ENCODE measurements at places on chromosomes 13 and 19.

GRCh38 chr19:39296906-39297305, 699 bp downstream of the IFNL1 start:
- DNase-seq: no peak

GRCh38 chr19:15466851-15467733, 2.7 kb upstream of the RASAL3 start:
- no peak for DNase-seq

DNA sequence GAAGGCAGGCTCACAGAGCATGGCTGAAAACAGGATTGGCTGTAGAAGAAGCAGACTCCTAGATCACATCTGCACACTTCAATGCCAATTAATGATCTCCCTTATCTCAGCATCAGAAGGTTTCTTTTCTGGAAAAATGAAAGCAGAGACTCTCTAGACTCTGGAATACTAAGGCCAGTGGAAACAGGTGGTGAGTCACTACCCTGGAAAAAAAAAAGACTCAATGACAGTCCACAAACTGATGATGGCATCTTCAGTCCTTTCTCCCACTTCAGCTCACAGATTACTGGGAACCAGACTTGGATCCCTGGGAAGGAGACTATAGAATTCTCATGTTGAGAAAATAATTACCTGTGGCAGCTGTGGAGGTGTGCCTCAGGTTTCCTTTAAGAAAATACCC, 47.5 kb upstream of the MBNL2 start:
- no peak for DNase-seq

GRCh38 chr13:100148422-100148821, 59.5 kb downstream of the PCCA start:
- no peak for DNase-seq

DNA sequence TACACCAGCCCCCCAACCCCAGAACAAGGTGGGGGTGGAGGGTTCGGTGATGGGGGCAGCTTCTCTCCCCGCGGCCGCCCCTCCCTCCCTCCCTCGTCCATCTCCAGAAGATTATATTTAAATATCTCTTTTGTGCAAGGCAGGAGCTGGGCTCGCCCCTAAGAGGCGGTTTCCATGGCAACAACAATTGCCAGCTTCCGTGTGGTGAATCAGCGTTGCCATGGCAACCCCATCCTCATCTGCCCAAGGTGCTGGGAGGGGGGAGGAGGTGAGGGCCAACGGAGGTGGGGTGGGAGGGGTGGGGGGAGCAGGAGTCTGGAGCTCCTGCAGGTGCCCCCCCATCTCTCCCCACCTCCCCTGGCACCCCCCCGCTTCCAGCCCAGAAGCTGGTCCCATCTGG, 46.4 kb downstream of the CELF5 start:
- no peak for DNase-seq

- no peak for DNase-seq
Observed at GRCh38 chr19:22116760-22117159, 64.5 kb downstream of the ZNF257 start.
